ENCODE measurements at places on chromosomes 13 and 19. TPM values are rescaled to one million over a fixed set of nuclear protein-coding genes. Genes with fewer than 3 reads are reported as not detected.

GRCh38 chr13:47025791-47026447, 129.1 kb upstream of the HTR2A start:
- H3K36me3 ChIP-seq, result no peaks in the 10 kb centered on the region
- no peaks in the 10 kb centered on the region for H3K4me1 ChIP-seq

Gene OSCAR
- total RNA-seq, result 0.96 TPM

GRCh38 chr19:15280915-15281683, 48.9 kb upstream of the EPHX3 start:
- no peak overlapping the region for H3K4me3 ChIP-seq
- peaks cover 100% of the 10 kb centered on the region for H3K4me1 ChIP-seq
- no peaks in the 10 kb centered on the region for H3K27me3 ChIP-seq

- H3K27ac ChIP-seq, result no peak overlapping the region
- H3K27me3 ChIP-seq, result no peaks in the 10 kb centered on the region
- no peak overlapping the region for H3K4me3 ChIP-seq
- no peaks in the 10 kb centered on the region for H3K36me3 ChIP-seq
Measured at GRCh38 chr19:2806736-2807378, 12.8 kb upstream of the ZNF554 start.

DNA sequence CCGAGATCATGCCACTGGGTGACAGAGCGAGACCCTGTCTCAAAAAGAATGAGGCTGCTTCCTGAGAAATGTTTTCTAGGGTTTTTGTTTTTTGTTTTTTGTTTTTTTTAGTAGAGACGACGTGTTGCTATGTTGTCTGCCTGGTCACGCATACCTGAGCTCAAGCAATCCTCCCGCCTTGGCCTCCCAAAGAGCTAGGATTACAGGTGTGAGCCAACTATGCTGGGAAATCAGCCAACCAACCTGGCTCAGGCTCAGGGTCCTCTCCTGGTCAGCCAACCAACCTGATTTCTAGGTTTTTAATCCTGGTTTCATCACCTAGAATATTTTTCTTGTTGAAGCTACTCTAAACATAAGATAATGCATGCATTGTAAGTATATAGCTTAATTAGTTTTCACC, 7.8 kb downstream of the DHX34 start:
- peaks cover 94% of the 10 kb centered on the region for H3K36me3 ChIP-seq
- no peak overlapping the region for H3K4me3 ChIP-seq
- no peak for DNase-seq
- H3K4me1 ChIP-seq, result no peaks in the 10 kb centered on the region
- no peaks in the 10 kb centered on the region for H3K27me3 ChIP-seq

- H3K27me3 ChIP-seq, result no peaks in the 10 kb centered on the region
- peak overlapping the region; percentile 11 for H3K4me3 ChIP-seq
- no peaks in the 10 kb centered on the region for H3K36me3 ChIP-seq
- H3K27ac ChIP-seq, result peak overlapping the region; percentile 68
Measured at GRCh38 chr19:19372656-19373416, 32.6 kb upstream of the GATAD2A start.

- no peaks in the 10 kb centered on the region for H3K27me3 ChIP-seq
- H3K4me3 ChIP-seq, result no peak overlapping the region
- no peak for DNase-seq
- no peak overlapping the region for H3K27ac ChIP-seq
- no peaks in the 10 kb centered on the region for H3K36me3 ChIP-seq
Measured at GRCh38 chr19:19597809-19598306, 20.6 kb downstream of the PBX4 start.

- peaks cover 6% of the 10 kb centered on the region for H3K27me3 ChIP-seq
- no peaks in the 10 kb centered on the region for H3K36me3 ChIP-seq
- no peaks in the 10 kb centered on the region for H3K4me1 ChIP-seq
- no peak overlapping the region for H3K27ac ChIP-seq
Measured at GRCh38 chr13:95437561-95437960, 115.0 kb upstream of the CLDN10 start.

DNA sequence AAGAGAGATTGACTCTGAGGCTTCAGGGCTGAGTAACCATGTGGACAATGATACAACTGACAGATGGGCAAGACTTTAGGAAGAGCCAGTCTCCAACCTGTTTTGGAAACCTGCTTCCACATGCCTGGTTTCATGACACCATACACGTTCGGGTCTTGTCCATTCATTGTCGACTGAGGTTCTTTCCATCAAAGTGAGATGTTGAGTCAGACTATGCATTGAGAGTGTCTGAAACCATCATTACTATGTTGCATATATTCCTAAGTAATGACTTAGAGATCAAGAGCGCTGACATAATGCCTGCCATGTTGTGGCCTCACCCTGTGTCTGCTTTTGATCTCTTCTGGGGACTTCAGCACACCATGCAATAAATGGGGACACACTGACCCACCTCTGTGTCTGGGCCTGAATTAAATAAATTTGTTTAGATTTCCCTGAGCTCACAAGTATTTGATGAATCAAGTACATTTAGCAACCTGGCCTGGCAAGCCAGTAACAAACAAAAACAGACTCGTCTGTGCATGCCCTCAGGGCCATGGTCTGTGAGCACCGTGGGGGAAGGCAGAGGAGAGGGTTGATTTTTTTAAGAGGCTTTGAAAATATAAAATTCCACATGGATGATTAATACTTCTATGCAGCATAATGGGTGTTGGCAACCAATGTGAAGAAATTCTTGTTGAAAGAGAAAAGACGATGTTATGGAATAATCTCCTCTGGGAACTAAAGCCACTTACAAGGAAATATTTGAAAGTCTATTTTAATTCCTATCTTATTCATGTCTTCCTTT, 49.9 kb upstream of the UBAC2 start:
- no peak overlapping the region for H3K4me3 ChIP-seq
- no peaks in the 10 kb centered on the region for H3K4me1 ChIP-seq
- H3K27me3 ChIP-seq, result no peaks in the 10 kb centered on the region
- H3K27ac ChIP-seq, result no peak overlapping the region
- no peaks in the 10 kb centered on the region for H3K36me3 ChIP-seq

GRCh38 chr13:24276306-24276705, 33.1 kb upstream of the C1QTNF9 start:
- peaks cover 4% of the 10 kb centered on the region for H3K27me3 ChIP-seq
- no peak overlapping the region for H3K4me3 ChIP-seq
- no peak overlapping the region for H3K27ac ChIP-seq
- no peaks in the 10 kb centered on the region for H3K36me3 ChIP-seq

DNA sequence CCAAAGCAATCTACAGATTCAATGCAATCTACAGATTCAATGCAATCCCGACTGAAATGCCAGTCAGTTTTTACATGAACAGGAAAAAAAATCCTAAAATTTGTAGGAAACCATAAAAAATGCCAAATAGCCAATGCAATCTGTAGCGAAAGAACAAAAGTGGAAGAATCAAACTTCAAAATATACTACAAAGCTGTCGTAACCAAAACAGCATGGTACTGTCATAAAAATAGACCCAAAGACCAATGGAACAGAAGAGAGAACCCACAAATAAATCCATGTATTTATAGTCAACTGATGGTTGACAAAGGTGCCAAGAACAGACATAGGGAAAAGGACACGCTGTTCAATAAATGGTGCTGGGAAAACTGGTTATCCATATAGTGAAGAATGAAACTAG, 17.7 kb downstream of the ZNF829 start:
- peaks cover 75% of the 10 kb centered on the region for H3K36me3 ChIP-seq
- H3K4me1 ChIP-seq, result no peaks in the 10 kb centered on the region

Gene ZNF569
- total RNA-seq, result 3.3 TPM

Gene CLDN10
- 0.11 TPM for total RNA-seq

DNA sequence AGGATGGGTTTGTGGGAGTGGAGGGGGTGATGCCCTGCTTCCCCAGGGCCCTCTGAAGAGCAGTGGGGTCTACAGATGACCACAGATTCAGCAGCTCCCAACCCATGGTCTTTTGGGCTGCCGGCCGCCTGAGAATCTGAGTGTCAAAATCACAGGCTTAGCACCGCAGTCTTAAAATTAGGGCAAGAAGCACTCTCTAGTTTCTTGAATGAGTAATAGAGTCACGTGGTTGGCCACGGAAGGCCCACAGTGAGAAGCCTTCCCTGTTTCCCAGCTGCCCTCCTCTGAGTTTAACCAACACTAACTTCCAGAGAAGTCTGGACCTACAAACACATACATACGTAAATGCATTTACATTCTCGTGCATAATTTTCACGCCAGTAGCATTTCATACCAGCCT, 5.2 kb downstream of the PRMT1 start:
- H3K4me3 ChIP-seq, result no peak overlapping the region
- H3K27ac ChIP-seq, result peak overlapping the region; percentile 36
- peaks cover 70% of the 10 kb centered on the region for H3K36me3 ChIP-seq
- H3K27me3 ChIP-seq, result no peaks in the 10 kb centered on the region
- no peak for DNase-seq
- H3K4me1 ChIP-seq, result peaks cover 31% of the 10 kb centered on the region

- DNase-seq, result no peak
- H3K27ac ChIP-seq, result no peak overlapping the region
- H3K27me3 ChIP-seq, result no peaks in the 10 kb centered on the region
- no peaks in the 10 kb centered on the region for H3K36me3 ChIP-seq
- H3K4me1 ChIP-seq, result no peaks in the 10 kb centered on the region
- H3K4me3 ChIP-seq, result no peak overlapping the region
Measured at GRCh38 chr19:46533078-46533620, 37.5 kb upstream of the PNMA8B start.

GRCh38 chr19:18514800-18515682, 6.8 kb downstream of the ELL start:
- no peaks in the 10 kb centered on the region for H3K27me3 ChIP-seq
- no peak overlapping the region for H3K4me3 ChIP-seq
- peak overlapping the region; percentile 76 for H3K27ac ChIP-seq
- DNase-seq, result peak; percentile 71

Gene ATP1A3
- not detected for total RNA-seq

DNA sequence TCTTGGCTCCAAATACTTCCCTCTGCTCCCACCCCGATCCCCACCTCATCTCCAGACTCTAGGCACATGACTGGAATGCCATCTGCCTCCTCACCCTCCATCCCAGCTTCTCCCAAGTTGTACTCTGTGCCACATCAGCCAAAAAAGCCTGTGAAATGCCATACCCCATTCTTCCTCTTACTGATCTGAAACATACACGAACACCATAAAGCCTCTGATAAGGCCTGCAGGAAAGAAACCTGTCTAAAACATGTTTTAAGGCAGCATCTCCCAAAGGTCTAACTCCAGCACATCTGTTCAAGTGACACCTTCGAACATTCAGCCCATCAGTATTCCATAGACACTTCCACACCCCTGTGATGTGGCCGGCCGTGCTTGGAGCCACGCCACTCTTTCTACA, 5.6 kb downstream of the GRIK5 start:
- no peak for DNase-seq
- no peak overlapping the region for H3K27ac ChIP-seq
- peaks cover 42% of the 10 kb centered on the region for H3K27me3 ChIP-seq
- no peak overlapping the region for H3K4me3 ChIP-seq
- no peaks in the 10 kb centered on the region for H3K36me3 ChIP-seq
- H3K4me1 ChIP-seq, result no peaks in the 10 kb centered on the region

GRCh38 chr13:102597029-102597961, 509 bp downstream of the TPP2 start:
- H3K4me1 ChIP-seq, result peaks cover 52% of the 10 kb centered on the region
- peak overlapping the region; percentile 97 for H3K4me3 ChIP-seq
- H3K36me3 ChIP-seq, result no peaks in the 10 kb centered on the region
- peak; percentile 69 for DNase-seq
- H3K27ac ChIP-seq, result peak overlapping the region; percentile 99

Gene FAM187B
- total RNA-seq, result not detected

Gene PSG4
- total RNA-seq, result not detected

Gene PTBP1
- total RNA-seq, result 36.5 TPM

DNA sequence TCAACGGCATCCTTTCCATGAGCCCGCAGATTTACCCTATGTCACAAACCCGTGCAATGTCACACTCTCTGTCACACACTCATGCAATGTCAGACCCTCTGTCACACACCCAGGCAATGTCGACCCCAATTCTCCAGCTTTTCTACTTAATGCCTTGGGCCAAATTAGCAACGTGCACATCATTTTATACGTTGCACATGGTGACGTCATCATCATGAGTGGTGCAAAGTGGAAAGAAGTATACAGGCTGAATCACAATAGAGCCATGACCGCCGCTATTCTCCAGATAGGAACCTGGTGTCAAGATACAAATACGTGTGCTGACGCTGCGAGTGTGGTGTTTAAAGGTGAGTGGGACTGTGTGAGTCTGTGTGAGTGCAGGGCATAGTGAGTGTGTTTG, 21.7 kb upstream of the ZNF845 start:
- no peak for DNase-seq
- no peaks in the 10 kb centered on the region for H3K27me3 ChIP-seq
- H3K27ac ChIP-seq, result no peak overlapping the region
- no peak overlapping the region for H3K4me3 ChIP-seq

GRCh38 chr19:38015216-38015615, 108.2 kb downstream of the SIPA1L3 start:
- peaks cover 16% of the 10 kb centered on the region for H3K4me1 ChIP-seq
- no peaks in the 10 kb centered on the region for H3K36me3 ChIP-seq
- H3K27me3 ChIP-seq, result no peaks in the 10 kb centered on the region
- no peak overlapping the region for H3K4me3 ChIP-seq
- DNase-seq, result no peak

- no peaks in the 10 kb centered on the region for H3K36me3 ChIP-seq
- no peaks in the 10 kb centered on the region for H3K27me3 ChIP-seq
Measured at GRCh38 chr13:46307554-46307953, 79.5 kb downstream of the RUBCNL start.
